Sciatic nerve (tissue), 2 donors: ENCODE measurements at places on chromosomes 16 and 17. TPM values are rescaled to one million over a fixed set of nuclear protein-coding genes. Genes with fewer than 3 reads are reported as not detected.

DNA sequence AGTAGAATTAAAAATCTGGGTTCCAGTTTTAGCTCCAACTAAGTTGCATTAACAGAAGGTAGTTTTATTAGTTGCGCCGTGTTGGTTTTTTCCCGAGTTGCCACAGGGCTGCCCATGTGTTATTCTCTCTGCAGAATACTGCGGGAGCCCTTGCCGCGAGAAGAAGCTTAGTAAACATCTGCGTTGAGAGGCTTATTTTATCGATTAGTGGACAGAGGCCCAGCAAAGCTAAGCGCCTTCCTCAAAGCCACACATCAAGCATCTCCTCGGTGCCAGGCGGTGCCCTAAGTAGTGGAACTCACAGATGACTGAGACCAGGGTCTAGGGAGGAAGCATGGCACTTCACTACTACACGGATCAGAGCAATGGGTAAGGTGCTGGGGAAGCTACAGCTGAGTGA lies 212.3 kb upstream of the IRX5 start:
- no peak for DNase-seq

DNA sequence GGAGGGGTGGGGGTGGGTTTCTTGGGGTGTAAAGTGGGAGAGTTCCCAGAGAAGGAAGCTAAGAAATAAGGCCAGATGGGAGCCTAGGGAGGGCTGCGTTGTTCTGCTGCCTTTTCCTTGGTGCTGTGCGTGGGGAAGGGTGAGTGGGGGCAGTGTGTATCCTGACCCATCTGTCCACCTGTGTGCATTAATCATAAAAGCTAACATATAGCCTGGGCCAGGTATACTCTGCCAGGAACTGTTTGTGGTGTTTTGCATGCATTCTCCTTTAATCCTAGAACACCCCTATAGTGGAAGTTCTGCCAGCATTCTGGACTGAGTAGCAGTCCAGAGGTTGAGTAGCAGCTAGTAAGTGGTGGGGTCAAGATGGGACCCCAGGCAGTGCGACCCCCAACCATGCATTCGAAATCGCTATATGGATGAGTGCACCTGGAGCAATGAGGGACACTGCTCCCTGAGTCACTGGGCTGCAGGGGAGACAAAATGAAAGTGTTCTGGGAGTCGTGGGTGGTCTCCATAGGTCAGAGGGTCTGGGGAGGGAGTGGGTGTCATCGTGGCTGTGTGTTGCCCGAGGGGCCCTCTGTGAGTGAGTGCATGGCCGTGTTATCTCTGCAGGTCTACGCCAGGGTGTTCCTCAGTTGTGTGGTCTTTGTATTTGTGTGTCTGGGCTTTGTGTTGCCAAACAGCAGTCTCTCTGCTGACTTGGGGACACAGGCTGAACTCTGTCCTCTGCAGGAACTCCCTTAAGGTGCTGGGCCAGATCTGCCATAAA lies 1.3 kb downstream of the ERBB2 start:
- DNase-seq: no peak

SPNS2 gene
- 31.6 TPM for total RNA-seq

DNA sequence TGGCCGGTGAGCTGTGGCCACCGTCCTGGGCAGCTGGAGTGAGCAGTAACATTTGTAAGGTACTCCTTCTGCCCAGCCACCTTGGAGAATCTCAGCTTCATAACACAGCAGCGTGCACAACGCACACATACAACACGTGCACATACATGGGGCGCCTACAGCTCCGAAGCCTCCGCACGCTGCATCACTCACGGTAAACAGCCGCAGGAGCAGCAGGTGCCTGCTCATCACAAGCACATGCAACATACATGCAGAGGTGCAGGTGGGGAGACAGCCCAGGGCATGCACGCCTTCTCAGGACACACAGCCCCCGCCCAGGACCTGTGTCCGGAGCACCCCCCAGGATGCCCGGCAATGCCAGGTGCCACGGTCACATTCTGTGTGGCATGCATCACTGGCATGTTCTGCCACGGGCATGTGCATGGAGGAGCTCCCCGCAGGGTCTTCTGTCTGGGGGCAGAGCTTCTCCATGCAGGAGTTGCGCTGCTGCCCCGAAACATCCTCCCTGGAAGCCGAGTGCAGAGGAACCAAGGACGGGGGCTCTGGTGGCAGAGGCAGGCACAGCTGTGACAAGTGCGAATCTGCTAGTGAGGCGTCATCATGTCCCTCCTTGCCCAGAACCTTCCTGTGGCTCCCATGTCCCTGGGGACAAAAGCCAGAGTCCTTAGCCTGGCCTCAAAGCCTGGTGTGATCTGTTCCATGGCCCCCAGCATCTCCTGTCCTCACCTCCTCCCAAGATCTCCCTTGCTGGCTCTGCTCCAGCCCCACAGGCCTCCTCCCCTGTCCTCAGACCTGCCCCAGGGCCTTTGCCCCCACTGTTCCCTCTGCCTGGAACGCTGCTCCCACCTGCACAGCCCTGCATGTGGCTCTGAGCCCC lies 184.0 kb upstream of the GSE1 start:
- peak; percentile 56 for DNase-seq

SPATA32 gene
- not detected for total RNA-seq

UNC13D gene
- 30.9 TPM for total RNA-seq

YBX2 gene
- 2.1 TPM for total RNA-seq

NPIPB2 gene
- total RNA-seq: 11.9 TPM

RSKR gene
- total RNA-seq: 14.4 TPM

DNA sequence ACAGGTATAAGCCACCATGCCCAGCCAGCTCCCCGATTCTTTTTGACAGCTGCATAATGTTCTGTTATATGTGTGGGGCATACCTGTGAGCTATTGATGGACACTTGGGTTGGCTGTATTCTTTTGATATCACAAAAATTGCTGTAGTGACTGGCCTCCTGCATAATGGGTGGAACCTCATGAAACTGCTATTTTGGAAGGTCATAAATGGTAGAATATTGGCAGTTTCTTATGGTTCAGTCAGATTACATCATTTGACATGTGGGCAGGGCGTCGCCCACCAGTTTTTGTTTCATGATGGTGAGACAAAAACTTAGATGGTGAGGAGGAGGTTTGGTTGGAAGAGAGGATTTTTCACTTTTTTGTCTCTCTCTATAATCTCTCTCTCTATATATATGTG lies 26.7 kb upstream of the POLR3E start:
- DNase-seq: no peak

DNA sequence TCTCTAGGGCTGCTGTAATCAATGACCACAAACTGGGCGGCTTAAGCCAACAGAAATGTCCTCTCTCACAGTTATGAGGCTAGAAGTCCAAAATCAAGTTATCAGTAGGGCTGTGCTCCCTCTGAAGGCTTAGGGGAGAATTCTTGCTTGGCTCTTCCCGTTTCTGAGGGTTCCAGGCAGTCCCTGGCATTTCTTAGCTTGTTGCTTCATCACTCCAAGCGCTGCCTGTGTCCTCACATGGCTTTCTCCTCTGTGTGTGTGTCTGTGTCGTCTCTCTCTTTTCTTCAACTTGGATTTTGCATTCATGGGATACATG lies 13.7 kb upstream of the CDC42EP4 start:
- DNase-seq: no peak

- no peak for DNase-seq
These were observed 237.3 kb downstream of the CCDC182 start for GRCh38 chr17:57507828-57508227.

CES4A gene
- total RNA-seq: 13.2 TPM

- no peak for DNase-seq
These were observed 2.3 kb upstream of the CBX8 start for GRCh38 chr17:79799174-79799537.

DNA sequence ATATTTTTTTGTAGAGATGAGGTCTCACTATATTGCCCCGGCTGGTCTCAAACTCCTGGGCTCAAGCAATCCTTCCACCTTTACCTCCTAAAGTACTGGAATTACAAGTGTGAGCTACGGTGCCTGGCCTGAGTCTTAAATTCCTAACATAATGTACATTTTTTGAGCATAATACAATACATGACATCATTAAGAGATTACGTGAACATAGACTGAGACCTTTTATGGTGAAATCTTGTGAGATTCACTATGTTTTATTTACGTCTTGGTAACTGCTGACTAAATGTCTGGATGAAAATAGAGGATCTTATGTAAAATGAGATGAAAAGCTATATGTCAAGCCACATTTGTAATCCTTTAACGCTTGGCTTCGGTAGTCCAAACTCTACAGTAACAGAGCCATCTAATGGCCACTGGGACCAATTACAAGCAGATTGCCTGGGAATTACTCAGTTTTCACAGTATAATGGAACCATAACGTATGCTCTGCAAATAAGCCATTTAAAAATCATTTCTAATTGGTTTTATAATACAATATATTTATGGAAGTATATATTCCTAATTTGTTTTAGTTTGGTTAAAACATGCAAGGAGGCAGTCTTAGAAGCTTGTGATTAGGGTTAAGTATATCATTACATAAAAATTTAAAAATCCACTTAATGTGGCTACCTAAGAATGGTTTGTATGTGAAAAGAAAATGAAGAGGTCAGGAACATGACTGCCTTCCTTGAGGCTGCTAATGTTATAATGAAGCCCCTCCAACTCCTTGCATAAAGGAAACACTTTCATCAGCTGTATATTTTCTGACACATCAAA lies 8.1 kb upstream of the EFCAB13 start:
- DNase-seq: no peak

- peak; percentile 65 for DNase-seq
These were observed 998 bp upstream of the TMEM11 start for GRCh38 chr17:21214777-21215541.

VPS35 gene
- 87.3 TPM for total RNA-seq

- DNase-seq: peak; percentile 63
These were observed 196.1 kb downstream of the GSG1L start for GRCh38 chr16:27867122-27868110.

SP6 gene
- total RNA-seq: 0.62 TPM

ZNRF1 gene
- total RNA-seq: 24.6 TPM

DNA sequence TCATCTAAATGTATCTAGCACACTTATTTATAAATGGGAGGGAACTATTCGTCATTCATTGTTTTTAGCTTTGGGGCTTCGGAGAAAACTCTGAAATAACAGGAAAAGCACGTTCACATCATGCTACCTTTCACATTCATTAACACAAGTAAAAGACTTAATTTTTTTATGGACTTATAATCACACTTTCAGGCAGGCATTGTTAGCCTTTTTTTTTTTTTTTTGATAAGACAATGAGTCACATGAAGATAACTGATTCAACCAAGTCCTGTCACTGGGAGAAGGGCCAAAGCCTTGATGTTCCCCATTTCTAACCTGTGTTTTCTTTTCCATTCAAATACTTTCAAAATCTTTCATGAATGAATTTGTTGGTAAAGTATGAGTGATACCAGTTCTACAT lies 631.3 kb upstream of the CA10 start:
- no peak for DNase-seq

TBC1D26 gene
- 0.27 TPM for total RNA-seq

GRCh38 chr16:11580451-11581086 lies 6.2 kb downstream of the LITAF start:
- no peak for DNase-seq

HBQ1 gene
- total RNA-seq: 3.2 TPM

DNA sequence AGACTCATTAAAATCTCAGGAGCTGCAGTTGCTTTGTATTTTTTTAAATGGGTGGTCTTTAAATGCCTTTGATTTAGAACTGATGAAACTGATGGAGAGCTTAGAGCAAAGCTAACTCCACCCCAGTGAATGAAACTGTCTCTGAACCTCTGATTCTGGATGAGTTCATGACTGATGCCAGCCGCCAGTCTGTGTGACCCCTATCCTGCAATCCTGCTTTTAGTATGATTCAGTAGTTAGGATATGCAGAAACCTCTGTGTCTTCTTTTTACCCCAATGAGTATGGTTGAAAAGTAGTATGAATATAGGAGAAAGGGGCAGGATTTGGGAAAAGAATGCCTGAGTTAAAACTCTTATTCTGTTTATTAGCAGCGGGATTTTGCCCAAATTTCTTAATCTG lies 12.3 kb upstream of the SALL1 start:
- no peak for DNase-seq

DNA sequence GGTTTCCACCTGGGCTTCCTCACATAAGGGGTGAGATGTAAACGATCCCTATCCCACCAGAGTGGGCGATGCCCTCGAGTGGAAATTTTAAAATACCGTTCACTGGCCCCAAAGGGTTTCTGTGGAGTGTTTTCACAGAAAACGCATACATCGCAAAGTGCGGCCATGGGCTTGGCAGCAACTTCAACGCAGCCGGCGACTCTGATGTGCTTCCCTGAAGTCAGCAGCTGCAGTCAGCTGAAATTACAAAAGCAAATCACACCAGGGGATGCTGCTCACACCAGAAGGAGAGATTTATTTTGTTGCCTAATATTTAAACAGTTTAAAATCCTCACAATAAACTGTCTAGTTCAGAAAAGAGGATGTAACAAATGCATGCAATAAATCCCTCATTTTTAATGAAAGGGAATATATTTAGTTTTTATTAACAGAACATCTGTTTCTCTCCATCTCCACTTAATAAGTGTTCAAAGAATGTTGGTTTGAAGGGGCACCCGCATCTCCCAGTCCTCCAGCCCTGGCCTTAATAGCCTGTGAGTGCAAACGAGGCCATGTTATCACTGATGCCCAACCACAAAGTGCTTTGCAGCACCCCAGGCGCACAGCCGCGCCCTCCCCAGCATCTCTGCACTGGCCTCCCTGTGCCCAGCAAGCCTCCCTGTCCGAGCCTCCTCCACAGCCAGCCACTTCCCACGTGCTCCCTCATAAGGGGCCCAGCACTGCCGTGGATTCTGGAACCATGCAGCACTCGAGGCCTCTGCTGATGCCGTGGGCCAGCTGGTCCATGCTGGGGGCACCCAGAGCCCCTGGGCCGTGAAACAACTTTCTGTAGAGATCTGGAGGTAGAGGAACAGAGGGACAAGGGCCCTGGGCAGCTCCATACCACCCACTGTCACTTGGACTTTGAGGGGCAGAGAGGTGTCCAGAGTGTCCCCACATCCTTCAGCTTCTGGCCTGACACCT lies 17.3 kb upstream of the XYLT2 start:
- DNase-seq: no peak

DNA sequence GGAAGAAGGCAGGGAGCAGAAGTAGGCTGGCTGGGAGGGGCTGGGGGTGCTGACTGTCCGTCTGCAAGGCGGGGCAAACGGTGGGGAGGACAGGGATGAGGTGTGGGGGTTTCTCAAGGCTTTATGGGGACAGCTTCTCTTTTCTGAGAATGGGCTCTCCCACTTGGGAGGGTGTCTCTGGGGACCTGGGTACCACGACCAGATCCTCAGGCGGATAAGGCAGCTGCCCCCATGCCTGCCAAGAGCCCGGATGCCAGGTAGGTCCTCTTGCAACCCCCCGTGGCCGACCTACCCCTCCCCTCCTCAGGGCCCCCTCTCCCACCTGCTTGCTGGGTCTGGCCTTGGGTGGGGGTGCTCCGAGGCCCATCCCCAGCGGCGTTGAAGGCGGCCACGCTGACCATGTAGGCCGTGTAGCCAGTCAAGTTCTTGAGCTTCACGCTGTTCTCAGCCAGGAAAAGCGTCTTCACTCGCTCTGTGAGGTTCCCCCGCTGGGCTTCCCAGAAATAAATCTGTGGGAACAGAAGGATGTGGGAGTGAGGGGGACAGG lies 56.4 kb upstream of the CDC42EP4 start:
- no peak for DNase-seq

- DNase-seq: no peak
These were observed 43.5 kb downstream of the MAP1LC3B start for GRCh38 chr16:87435372-87436224.

KAT7 gene
- total RNA-seq: 66.2 TPM

- peak; percentile 36 for DNase-seq
These were observed 2.9 kb upstream of the KATNB1 start for GRCh38 chr16:57732714-57733113.

GRCh38 chr16:83995754-83996153 lies 27.7 kb downstream of the NECAB2 start:
- DNase-seq: no peak
